ENCODE measurements at places on chromosomes 11 and 22.

DNA sequence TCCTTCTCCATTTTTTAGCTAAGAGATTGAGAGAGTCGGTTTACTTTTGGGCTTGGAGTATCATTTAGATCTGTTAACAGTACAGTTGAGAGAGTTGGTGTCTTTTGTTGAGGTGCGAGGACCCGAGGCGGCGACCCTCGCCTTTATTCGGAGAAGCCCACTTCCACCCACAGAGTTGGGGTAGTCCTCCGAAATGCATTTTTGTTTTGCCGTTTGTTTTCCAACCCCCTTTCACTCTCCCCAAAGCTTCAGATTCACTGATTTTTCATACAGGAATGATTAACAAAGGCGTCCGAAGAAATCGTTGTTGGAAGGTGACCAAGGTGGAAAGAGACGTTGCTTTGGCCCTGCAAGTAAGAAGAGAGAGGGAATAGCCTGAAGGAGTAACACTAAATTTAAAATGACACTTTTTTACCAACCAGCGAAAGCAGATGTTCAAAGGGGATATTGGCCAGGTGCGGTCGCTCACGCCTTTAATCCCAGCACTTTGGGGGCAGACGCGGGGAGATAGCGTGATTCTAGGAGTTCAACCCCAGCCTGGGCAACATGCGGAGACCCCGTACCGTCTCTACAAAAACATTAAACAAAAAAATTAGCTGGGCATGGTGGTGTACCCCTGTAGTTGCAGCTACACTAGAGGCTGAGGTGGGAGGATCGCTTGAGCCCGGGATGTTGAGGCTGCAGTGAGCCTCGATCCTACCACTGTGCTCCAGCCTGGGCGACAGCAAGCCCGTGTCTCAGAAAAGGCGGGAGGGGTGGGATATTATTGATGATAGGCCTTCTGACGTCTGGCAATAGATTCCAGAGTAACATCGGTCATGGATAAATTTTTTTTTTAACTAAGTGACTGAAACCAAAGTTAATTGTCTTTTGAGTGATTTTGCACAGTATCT, 899 bp upstream of the RAB30 start:
- DNase-seq = no peak

GRCh38 chr11:26778000-26778757, 56.3 kb upstream of the SLC5A12 start:
- no peak for DNase-seq

- DNase-seq = no peak
Measured at GRCh38 chr22:42769574-42770447, 49.1 kb upstream of the A4GALT start.

GRCh38 chr11:66686100-66686785, 8.6 kb upstream of the RBM4B start:
- no peak for DNase-seq

- no peak for DNase-seq
Measured at GRCh38 chr22:24504956-24505736, 10.0 kb downstream of the UPB1 start.

DNA sequence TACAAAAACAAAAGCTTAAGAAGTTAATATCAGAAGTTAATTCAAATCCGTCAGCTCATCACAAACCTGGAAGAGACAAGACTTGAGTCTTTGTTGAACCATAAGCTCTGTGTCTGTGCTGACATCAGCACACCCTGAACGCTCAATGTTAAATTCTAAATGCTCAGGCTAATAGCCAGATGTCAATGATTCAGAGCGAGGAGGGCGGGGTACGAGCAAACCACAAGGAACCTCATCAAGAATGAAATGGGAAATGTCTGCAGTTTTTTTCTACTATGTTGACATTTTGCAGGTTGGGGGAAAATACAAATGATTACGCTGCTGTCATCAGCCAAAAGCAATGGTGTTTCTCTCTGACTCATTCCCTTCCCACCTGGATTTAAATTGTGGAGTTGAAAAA, 1057.2 kb downstream of the NTM start:
- DNase-seq = no peak

DNA sequence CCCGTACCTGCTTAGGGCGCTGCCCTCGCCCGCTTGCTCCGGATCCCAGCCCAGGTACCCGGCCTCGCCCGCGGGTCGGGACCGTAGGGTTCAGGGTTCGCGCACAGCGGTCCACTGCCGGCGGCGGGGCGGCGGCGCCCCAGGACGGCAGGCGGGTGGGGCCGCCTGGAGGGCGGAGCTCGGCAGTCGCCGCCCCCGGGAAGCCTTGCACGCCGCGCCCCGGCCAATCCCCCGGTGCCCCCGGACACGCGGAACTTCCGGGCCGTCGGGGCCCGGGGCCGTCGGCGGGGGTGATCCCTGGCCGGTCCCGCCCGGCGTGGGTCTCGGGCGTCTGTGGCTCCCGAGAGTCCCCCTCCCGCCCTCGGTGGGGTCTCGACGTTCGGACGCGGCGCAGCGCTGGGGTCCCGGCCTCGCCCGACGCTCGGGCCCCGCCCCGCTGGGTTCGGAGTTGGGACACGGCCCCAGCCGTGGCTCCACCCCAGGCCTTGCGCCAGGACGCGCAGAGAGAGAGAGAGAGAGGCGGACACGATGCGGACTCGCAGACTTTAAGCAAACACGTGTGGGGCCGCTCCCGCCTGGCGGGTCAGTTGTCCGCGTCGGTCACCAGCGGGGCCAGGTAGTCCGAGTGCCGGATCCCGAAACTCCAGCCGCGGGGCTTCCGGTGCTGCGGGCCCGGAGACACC, at the start of gene TYMP:
Gene TYMP (minus strand): TSS at position 116 of the 683 bp plus-strand sequence. CDS start 303 bp downstream, outside the sequence.
- peak; percentile 71 for DNase-seq

- DNase-seq = no peak
Measured at GRCh38 chr11:106032861-106033260, 10.8 kb upstream of the MSANTD4 start.

GRCh38 chr11:12157241-12157661, 46.9 kb downstream of the MICAL2 start:
- no peak for DNase-seq

DNA sequence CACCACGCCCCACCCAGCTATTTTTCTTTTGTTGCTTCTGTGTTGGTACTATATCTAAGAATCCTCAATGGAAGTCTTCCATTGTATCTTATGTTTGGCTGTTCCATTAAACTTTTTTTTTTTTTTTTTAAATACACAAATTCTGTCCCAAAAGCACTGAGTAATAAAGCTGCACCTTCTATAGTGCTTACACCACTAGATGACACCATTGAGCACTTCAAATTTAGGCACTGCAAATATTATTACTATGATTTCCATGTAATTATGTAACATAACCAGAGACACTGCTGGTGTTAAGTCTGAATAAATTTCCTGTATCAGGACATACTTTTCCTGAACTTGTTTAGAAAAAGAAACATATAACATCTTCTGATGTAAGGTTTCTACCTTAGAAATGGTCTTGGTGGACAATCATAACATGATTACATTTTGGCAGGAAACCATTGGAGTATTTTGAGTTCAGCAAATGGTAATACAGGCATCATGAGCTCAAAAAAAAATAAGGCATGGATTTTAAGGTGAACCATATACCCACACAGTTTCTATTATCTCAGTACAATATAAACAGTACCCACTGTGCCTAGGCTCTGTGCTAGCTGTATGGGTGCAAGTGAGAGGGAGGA, 110.5 kb downstream of the ATG16L2 start:
- no peak for DNase-seq

GRCh38 chr11:12232817-12233601, 122.6 kb downstream of the MICAL2 start:
- DNase-seq = no peak

- DNase-seq = no peak
Measured at GRCh38 chr11:83656796-83657330, 370.7 kb upstream of the CCDC90B start.

- DNase-seq = no peak
Measured at GRCh38 chr11:124122123-124122522, 6.9 kb downstream of the VWA5A start.

GRCh38 chr11:86947541-86947940, 7.7 kb downstream of the FZD4 start:
- DNase-seq = no peak

- DNase-seq = no peak
Measured at GRCh38 chr11:95375886-95376285, 144.9 kb upstream of the SESN3 start.

GRCh38 chr11:126999366-126999765, 1.2 kb downstream of the KIRREL3 start:
- DNase-seq = no peak

- DNase-seq = no peak
Measured at GRCh38 chr11:125308246-125308645, 143.7 kb downstream of the PKNOX2 start.

DNA sequence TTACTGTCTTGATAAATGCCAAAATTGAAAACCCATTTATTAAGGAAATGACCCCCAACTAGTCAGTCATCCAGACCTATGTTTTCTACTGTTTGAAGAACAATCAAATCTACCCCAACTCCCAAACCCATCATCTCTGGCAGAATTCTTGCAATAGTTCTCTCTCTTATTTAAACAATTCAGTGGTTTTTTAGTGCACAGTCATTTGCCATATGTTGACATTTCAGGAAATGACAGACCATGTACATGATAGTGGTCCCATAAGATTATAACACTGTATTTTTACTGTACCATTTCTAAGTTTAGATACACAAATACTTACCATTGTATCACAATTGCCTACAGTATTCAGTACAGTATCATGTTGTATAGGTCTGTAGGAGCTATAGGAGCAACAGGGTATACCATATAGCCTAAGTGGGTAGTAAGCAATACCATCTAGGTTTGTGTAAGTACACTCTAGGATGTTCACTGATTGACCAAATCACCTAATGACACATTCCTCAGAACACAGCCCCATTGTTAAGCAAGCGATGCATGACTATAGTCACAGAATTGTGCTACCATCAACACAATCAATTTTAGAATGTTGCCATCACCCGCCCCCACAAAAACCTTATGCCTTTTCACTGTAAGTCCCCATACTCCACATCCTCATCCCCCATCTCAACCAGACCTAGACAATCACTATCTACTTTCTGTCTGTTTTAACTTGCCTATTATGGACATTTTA, 41.8 kb downstream of the MMP20 start:
- no peak for DNase-seq

DNA sequence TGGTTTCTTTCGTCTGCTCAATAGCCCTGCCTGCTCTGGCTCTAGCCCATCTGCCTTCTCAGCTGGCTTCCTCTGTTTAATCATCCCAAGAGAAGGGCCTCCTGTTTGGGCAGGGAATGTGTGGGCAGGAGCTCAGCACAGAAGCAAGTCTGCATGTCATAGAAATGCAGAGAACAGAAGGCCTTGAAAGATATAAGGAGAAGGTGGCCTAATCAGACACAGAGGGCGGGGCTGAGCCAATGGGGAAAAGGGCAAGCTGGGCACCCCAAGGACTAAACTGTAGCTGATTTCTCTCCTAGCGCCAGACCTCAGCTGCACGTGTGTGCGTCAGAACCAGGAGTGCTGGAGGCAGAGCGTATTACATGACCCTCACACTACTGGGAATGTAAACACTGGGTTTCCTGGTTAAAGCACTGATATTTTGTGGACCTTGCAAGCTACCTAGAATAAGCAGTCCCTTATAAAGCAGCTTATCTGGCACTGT, 7.6 kb upstream of the CCKBR start:
- no peak for DNase-seq

DNA sequence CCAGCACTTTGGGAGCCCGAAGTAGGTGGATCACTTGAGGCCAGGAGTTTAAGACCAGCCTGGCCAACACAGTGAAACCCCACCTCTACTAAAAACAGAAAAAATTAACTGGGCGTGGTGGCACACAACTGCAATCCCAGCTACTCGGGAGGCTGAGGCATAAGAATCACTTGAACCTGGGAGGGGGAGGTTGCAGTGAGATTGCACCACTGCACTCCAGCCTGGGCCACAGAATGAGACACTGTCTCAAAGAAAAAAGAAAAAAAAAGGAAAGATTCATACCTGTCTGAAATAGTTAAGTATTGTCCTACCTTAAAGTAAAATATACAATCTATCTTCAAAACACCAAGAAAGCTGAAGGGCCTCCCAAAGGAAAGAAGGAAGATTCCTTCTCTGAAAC, 20.1 kb downstream of the RBFOX2 start:
- DNase-seq = no peak

DNA sequence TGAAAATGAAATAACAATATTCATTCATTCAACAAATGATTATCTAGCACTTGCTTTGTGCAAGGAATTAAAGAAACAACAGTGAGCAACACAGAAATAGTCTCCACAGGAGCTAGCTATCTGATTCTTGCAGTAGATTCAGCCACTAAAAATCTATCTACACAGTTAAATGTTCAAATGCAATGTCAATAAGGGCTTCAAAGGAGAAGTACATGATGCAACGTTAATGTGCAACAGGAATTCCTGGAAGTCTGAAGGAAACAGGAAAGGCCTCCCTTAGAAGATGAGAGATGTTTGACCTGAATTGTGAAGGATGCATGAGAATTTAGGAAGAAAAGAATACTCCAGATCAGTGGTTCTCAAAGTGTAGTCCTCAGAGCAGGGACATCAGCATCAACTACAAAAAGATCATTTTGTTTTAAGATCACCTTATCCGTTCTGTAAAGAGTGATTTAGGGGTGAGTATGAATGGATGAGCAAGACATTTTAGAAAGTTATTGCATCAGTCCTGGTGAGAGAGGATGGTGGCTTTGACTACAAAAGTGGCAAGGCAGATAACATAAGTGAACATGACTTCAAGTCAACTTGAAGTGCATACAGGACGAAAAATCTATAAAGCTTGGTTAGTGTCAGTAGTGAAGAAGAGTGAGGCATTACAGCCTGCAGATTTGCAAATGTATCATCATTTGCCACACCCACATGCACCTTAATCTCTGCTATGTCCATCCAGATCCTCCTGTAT, 96.0 kb downstream of the ETS1 start:
- no peak for DNase-seq

- peak; percentile 60 for DNase-seq
Measured at GRCh38 chr11:44556735-44557409, 8.6 kb upstream of the CD82 start.

DNA sequence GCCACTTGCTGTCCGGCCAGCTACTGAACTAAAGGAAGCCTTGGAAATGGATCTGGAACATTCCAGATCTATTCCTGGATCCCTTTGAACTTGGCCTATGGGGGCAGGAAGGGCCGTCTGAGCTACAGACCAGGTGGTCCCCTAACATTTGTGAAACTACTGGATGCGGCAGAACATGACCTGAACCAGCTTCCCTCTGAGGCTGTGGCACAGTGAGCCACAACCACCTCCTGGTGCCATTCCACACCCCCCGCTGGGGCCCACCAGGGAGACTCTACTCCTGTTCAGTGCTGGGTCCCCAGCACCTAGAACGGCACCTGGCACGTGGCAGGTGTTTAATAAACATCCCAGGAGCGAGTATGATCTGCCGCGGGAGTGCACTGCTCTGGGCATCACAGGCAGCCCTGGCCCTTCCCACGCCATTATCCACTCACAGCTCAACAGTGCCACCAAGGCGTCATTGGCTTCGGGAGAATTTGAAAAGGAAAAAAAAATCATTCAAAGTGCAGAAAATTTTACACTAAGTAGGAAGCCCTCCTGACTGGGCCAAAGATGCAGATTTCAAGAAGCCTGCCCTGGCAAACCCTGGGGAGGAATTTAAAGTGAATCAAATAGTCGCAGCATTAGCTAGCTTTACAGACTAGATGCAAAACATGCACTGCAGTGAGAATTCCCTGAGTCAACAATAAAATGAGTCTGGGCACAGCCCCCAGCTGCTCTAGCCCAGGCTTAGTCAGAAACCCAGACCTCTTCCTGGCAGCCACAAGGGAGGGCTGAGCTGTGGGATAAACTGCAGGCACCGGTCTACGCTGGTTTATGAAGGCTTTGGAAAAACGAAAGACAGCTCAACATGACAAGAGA, 14.3 kb upstream of the EFCAB6 start:
- no peak for DNase-seq

- DNase-seq = no peak
Measured at GRCh38 chr11:56700242-56700913, 1.5 kb downstream of the OR9G1 start.

Data from stimulated activated CD4-positive, alpha-beta T cell treated with anti-CD3 and anti-CD28 coated beads, Interleukin-2, amount 100 ng/mL, for 4 hours (primary cell).